ENCODE measurements at places on chromosomes 6 and 20. TPM values are rescaled to one million over a fixed set of nuclear protein-coding genes. Genes with fewer than 3 reads are reported as not detected.

The CLPSL1 gene
- total RNA-seq: not detected

The MYCT1 gene
- 12.5 TPM for total RNA-seq

The SLC22A7 gene
- total RNA-seq: not detected

The GTSF1L gene
- total RNA-seq: not detected

The PRKN gene
- total RNA-seq: 7.2 TPM

The LY86 gene
- total RNA-seq: 8.3 TPM

The PHF1 gene
- 82.8 TPM for total RNA-seq

The GCNT2 gene
- 22.0 TPM for total RNA-seq

The WFDC2 gene
- 43.9 TPM for total RNA-seq

The DEFB124 gene
- not detected for total RNA-seq

The LY6G6F gene
- not detected for total RNA-seq

The SAMD5 gene
- 0.80 TPM for total RNA-seq

The MYLK2 gene
- total RNA-seq: not detected

The ZSCAN16 gene
- total RNA-seq: 9.8 TPM

The CGA gene
- not detected for total RNA-seq

The HLA-DOA gene
- total RNA-seq: 5.7 TPM

The PBOV1 gene
- not detected for total RNA-seq

The BPI gene
- 0.59 TPM for total RNA-seq

The SYNJ2 gene
- total RNA-seq: 20.2 TPM

All from breast epithelium (tissue), 4 donors.